Smooth muscle cell of bladder (primary cell): ENCODE measurements at places on chromosomes 12 and 14. TPM values are rescaled to one million over a fixed set of nuclear protein-coding genes. Genes with fewer than 3 reads are reported as not detected.

TMEM119 gene
- total RNA-seq, result 44.5 and 62.7 TPM in 2 replicates

SLCO1C1 gene
- not detected in 2 replicates for total RNA-seq

KRT86 gene
- 0.09 and 0.14 TPM in 2 replicates for total RNA-seq

PTCSC3 gene
- not detected in 2 replicates for total RNA-seq

FKBP3 gene
- 19.8 and 22.9 TPM in 2 replicates for total RNA-seq

SAMD4A gene
- 17.2 and 19.0 TPM in 2 replicates for total RNA-seq

CCDC196 gene
- total RNA-seq, result not detected in 2 replicates

ANKRD33 gene
- 0.09 TPM in 1 of 2 replicates, not detected in the other for total RNA-seq

GPR132 gene
- total RNA-seq, result under 0.01 and 0.55 TPM in 2 replicates

DLK1 gene
- not detected in 2 replicates for total RNA-seq

HSPB8 gene
- total RNA-seq, result 9.8 and 18.1 TPM in 2 replicates

AQP2 gene
- total RNA-seq, result not detected in 2 replicates

ADCY4 gene
- total RNA-seq, result 3.4 and 5.3 TPM in 2 replicates

TSPAN9 gene
- 22.0 and 23.3 TPM in 2 replicates for total RNA-seq

HRK gene
- total RNA-seq, result not detected in 2 replicates
